Thymus (tissue), 14 donors: ENCODE measurements at places on chromosomes 2 and 18. TPM values are rescaled to one million over a fixed set of nuclear protein-coding genes. Genes with fewer than 3 reads are reported as not detected.

GRCh38 chr2:98180456-98180855 is 93.5 kb downstream of the VWA3B start:
- H3K4me3 ChIP-seq = no peak overlapping the region
- no peaks in the 10 kb centered on the region for H3K27me3 ChIP-seq
- no peaks in the 10 kb centered on the region for H3K4me1 ChIP-seq

Gene CTNNA2
- 0.19 TPM for total RNA-seq

DNA sequence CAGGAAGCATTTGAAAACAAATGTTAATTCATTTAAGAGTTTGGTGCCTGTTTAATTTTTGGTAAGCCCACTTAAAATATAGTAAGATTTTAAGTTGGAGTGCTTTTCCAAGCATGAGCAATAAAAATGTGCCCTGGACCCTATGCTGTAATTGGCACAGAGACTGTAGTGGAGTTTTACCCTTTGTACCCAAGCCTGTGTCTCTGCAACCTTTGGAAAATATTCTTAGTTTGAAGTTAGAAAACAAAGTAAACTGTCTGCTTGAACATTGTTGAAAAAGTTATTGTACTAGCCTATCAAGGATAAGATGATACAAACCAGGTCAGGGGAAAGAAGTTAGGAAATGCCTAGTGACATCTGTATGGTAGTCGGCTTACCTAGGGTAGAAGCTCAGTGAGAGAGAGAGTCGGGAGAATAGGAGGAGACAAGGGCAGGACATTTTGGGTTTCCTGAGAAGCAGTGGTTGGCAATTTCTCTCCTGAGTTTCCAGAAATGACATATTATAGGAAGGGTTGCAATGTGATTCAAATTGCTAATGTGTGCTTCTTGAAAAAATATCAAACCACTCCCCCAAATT is 66.5 kb downstream of the CCDC85A start:
- H3K36me3 ChIP-seq = no peaks in the 10 kb centered on the region
- no peaks in the 10 kb centered on the region for H3K27me3 ChIP-seq
- no peak overlapping the region for H3K27ac ChIP-seq
- no peaks in the 10 kb centered on the region for H3K4me1 ChIP-seq

DNA sequence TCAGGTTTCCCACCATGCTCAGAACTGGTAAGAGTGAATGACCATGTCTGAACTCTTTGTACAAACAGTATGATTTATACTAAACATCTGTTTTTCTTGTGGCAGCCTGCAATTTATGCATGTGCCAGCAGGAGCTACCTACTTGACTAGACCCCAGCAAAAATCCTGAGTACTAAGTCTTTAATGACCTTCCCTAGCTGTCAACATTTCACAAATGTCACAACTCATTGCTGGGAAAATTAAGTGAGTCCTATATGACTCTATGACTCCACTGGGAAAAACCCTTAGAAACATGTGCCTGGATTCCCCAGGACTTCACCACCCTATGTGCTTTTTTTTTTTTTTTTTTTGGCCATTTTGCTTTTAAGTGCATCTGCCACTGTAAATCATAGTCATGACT is 1225.8 kb downstream of the SUCLG1 start:
- H3K4me1 ChIP-seq = no peaks in the 10 kb centered on the region
- no peak overlapping the region for H3K4me3 ChIP-seq
- DNase-seq = no peak
- H3K36me3 ChIP-seq = no peaks in the 10 kb centered on the region
- H3K27me3 ChIP-seq = no peaks in the 10 kb centered on the region
